CD4-positive, alpha-beta T cell treated with Interleukin-15 for 1 hour (primary cell): ENCODE measurements at places on chromosomes 6 and 20.
A peak's percentile ranks its signal among the peaks of the same experiment; 100 is the strongest.

- no peak for DNase-seq
Measured at GRCh38 chr6:2944405-2945152, 26.8 kb downstream of the SERPINB6 start.

GRCh38 chr6:130776287-130776925, 50.8 kb upstream of the SMLR1 start:
- no peak for DNase-seq

- no peak for DNase-seq
Measured at GRCh38 chr6:134689641-134690040, 260.3 kb downstream of the ALDH8A1 start.

GRCh38 chr6:20427856-20428255, 26.2 kb downstream of the E2F3 start:
- no peak for DNase-seq

DNA sequence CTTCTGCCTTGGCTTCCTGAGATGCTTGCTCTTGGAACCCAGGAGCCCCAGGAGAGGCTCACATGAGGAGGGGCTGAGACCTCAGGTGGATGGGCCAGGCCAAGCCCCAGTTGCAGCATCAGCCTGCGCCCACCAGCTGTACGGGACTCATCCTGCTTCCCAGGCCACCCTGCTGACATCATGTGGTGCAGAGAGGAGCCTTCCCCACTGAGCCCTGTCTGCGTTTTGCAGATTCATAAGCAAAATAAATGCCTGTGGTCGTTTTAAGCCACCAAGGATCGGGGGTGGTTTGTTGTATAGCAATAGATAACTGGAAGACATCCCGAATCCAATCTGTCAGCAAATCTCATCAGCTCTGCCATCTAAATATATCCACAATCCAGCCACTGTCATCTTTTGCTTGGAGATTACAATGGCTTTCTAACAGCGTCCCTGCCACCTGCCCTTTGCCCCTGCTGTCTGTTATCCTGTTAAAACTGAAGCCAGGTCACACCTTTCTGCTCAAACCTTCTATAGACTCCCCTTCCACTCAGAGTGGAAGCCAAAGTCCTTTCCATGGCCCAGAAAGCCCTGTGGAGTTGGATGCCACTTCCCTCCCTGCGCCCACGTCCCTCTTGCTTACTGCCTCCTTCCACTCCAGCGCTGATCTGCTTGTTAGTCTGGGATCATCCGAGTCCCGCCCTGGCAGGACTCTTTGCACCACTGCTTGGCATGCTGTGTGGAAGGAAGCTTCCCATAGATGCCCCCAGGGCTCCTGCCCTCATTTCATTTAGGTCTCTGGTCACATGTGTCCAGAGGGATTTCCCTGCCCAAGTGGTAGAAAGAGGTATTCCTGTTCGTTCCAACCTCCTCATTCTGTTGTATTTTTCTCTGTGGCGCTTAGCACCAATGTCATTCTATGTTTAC, 24.0 kb upstream of the MLN start:
- DNase-seq, result no peak

DNA sequence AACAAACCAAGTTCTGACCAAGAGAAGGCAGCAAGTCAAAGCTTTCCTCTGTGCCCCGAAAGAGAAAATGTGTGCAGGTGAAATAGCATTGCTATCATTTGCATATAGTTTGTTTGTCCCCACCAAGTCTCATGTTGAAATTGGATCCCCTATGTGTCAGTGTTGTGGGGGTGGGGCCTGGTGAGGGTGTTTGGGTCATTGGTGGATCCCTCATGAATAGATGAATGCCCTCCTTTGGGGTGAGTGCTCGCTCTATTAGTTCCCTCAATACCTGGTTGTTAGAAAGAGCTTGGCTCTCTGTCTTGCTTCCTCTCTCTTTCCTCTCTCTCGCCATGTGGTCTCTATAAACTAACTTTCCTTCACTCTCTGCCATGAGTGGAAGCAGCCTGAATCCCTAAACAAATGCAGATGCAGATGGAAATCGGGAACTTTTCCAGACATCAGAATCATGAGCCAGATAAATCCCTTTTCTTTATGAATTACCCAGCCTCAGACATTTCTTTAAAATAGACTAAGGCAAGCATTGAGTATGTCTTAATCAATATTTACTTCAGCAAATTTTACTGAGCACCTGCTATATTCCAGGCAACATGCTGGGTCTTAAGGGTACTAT, 43.8 kb upstream of the SYNDIG1 start:
- DNase-seq, result no peak

GRCh38 chr6:167898673-167899311, 72.1 kb downstream of the AFDN start:
- no peak for DNase-seq

DNA sequence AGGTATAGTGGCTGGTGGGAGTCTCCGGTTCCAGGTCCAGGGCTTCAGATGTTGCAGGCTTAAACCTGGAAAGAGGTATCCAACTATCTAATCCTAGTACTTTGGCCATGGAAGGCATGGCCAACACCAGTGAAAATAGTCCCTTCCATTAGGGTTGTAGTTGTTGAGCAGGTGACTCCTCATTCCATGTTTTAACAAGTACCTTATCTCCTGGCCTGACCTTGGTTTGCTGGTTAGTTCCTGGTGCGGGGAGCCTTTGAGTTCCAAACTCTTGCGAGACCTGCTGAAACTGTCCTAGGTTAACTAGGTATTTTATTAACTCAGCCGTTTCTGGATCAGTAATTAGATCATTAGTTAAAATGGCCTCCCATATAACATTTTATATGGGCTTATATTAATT, 165.1 kb upstream of the PROKR2 start:
- no peak for DNase-seq

DNA sequence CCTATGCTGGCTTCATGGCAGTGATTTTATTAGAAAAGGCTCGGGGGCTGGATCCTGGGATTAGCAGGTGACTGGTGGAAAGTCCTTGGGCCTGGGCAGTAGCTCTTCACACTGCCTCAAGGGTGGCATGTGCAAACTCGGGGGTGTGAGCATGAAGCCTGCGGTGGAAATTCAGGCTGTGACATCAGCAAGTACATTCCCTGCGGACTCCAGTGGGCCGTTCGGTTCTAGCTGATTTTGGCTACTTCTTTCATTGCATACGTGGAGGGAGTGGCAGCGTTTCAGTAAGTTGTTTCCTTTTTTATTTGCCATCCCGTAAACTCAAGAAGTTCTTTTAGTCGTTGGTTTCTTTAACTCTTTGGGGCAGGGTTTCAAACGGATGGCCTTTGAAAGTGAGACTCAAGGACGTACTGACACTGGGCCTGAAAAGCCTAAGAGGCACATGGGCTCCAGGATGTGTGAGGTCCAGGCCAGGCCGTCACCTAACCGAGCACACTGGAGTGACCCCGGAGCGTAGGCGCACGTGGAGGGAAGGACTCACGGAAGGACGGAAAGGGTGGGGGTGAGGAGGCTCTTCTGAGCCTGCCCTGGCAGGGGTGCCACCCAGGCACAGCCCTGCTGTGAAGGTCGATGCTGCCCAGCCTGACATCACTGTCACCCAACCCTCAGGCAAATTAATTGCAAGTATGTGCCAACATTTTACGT, 104.0 kb upstream of the FRMD1 start:
- no peak for DNase-seq

- DNase-seq, result peak; percentile 22
Measured at GRCh38 chr6:169955731-169956437, 204.5 kb downstream of the ERMARD start.

DNA sequence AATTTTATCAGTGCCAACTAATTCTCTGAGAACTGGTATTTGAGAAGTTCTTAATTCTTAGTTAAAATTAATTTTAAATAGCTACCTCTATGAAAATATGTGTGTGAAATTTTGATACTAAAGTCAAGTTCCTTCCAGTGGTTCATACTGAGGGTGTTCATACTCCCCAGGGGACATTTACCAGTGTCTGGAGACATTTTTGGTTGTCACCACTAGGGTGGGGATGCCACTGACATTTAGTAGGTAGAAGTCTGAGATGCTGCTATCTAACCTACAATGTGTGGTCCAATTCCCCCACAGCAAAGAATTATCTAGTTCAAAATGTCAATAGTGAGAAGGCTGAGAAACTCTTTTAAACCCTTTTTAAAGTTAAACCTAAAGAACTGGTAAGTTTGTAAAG, 463.8 kb downstream of the ADGRB3 start:
- no peak for DNase-seq

- DNase-seq, result no peak
Measured at GRCh38 chr20:24364482-24364881, 104.9 kb upstream of the SYNDIG1 start.
